Cardiac muscle cell (in vitro differentiated cells and primary cell): ENCODE measurements at places on chromosomes 13 and 19. TPM values are rescaled to one million over a fixed set of nuclear protein-coding genes. Genes with fewer than 3 reads are reported as not detected.

Gene CDC42EP5
- polyA plus RNA-seq: 28.2 and 42.4 TPM in 2 replicates

Gene PTGIR
- 0.82 TPM in 1 of 2 replicates, not detected in the other for polyA plus RNA-seq

Gene CIRBP
- 716 and 851 TPM in 2 replicates for polyA plus RNA-seq

Gene SIGLECL1
- polyA plus RNA-seq: not detected in 2 replicates

Gene ARL11
- 0.21 and 1.1 TPM in 2 replicates for polyA plus RNA-seq

Gene CXCL17
- 0.59 and 1.1 TPM in 2 replicates for polyA plus RNA-seq

Gene PROZ
- 0.37 and 0.42 TPM in 2 replicates for polyA plus RNA-seq

Gene COL5A3
- polyA plus RNA-seq: 0.24 TPM in 1 of 2 replicates, not detected in the other

Gene INSR
- 7.0 and 8.6 TPM in 2 replicates for polyA plus RNA-seq

Gene GPR183
- 17.1 and 21.1 TPM in 2 replicates for polyA plus RNA-seq

Gene CEACAM16
- not detected in 2 replicates for polyA plus RNA-seq

Gene SYDE1
- 13.2 and 14.5 TPM in 2 replicates for polyA plus RNA-seq

Gene LILRA1
- polyA plus RNA-seq: not detected in 2 replicates

Gene COLGALT1
- polyA plus RNA-seq: 41.1 and 60.9 TPM in 2 replicates

Gene CRX
- 0.04 and 0.06 TPM in 2 replicates for polyA plus RNA-seq

Gene ZNF564
- 7.3 and 11.2 TPM in 2 replicates for polyA plus RNA-seq

Gene KCNN1
- polyA plus RNA-seq: 20.4 and 28.0 TPM in 2 replicates

Gene CEBPA
- 2.4 and 3.2 TPM in 2 replicates for polyA plus RNA-seq
